ENCODE measurements at places on chromosomes 12 and 14.

DNA sequence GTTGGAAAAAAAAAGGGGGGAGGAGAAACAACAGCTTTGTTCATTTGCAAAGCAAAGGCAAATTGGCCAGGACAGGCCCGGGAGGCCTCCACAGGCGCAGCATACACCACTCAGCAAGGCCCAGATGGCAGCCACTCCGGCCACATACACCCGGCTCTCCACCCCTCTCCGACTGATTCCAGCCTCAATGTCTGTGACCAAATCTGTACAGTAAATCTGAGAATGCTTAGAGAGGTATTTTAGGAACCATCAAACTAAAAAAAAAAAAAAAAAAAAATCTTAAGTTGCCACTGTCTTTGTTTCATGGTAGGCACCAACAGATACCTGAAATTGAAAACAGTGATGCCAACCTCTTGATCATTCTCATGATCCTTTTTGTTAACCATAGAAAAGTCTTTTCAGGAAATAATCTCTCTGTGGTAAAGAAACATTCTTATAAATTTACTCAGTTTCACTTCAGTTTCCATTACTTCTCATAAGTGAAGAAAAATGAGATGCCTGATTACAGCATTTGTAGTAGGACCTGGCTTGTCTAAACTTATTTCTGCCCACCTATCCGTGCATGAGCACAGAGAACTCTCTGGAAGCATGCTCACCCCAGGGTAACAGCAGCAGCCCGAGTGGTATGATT, 20.2 kb downstream of the VPS37B start:
- DNase-seq = no peak

GRCh38 chr12:117807946-117808345, 160.8 kb downstream of the KSR2 start:
- DNase-seq = no peak

- DNase-seq = no peak
These were observed 105.2 kb downstream of the BICD1 start for GRCh38 chr12:32211900-32212156.

DNA sequence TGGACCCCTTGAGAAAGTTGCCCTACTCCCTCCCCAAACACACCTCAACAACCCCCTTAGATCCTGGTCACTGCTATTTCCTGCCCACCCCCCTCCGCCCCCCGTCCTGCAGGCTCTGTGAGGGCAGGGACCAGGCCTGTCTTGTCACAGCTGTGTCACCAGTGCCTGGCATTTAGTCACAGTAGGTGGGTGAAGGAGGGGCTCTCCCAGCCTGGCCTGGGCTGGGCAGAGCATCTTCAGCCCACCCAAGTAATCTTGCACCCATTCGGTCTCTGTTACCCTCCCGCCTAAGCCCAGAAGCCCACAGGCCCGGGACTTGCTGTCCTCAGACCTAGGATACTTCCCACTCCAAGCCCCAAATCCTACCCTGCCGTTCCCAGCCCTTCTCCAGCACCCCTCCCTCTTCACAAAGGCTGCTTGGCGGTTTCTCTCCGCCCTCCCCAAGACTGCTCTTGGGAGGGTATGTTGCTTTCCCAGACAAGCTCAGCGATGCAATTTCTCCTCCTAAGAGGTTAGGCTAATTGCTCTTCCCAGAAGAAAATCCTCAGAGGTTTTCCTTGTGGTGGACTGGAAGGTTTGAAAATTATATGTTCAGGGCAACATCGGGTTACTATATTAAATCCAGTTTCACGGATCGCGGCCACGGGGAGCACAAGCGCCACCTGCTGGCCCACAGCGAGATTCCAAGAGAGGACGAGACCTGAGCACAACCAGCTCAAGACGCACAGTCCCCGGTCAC, 50.8 kb upstream of the ZFP36L1 start:
- peak; percentile 63 for DNase-seq

- DNase-seq = no peak
These were observed 20.8 kb downstream of the PAPLN start for GRCh38 chr14:73258076-73258475.

GRCh38 chr12:25557830-25558436, 4.8 kb upstream of the LMNTD1 start:
- DNase-seq = no peak

- no peak for DNase-seq
These were observed 43.5 kb downstream of the ERH start for GRCh38 chr14:69354383-69355153.

DNA sequence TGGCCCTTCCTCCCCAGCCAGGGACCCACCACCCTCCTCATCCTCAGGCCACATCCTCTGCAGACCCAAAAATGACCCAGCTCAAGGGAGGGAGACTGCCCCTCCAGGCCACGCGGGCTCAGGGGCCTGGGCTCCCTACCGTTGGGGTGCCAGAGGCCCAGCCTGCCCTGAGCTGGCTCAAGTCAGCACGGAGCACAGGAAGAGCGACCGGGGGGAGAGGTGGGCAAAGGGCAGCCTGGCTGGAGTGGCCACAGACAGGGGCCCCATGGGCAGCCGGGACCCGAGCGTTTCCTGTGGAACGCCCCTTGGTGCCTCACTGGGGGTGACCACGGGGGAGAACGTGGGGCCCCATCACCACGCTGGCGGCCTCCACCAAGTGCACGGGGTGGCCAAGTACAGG, 10.7 kb downstream of the JAG2 start:
- DNase-seq = no peak

- DNase-seq = no peak
These were observed 96.2 kb downstream of the NEDD1 start for GRCh38 chr12:97003276-97003675.

DNA sequence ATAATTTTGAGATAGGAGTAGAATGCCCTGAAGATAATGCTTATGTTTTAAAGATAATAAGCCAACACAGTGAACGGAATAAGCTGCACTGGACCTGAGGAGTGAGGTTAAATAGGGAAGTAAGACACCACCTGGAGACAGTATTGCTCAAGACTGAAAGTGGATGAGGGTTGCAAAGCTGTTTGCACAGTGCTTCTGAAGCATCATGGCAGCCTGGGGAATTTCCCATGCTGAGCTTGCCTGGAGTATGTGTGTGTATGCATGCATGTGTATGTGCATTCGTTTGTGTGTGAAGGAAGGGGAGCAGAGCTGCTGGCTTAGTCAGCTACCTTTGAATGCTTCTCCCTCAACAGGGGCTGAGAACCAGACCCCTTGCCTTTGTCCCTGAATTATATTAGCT, 35.8 kb downstream of the BHLHE41 start:
- DNase-seq = no peak

- no peak for DNase-seq
These were observed 49.2 kb downstream of the PSMA6 start for GRCh38 chr14:35341454-35341750.

DNA sequence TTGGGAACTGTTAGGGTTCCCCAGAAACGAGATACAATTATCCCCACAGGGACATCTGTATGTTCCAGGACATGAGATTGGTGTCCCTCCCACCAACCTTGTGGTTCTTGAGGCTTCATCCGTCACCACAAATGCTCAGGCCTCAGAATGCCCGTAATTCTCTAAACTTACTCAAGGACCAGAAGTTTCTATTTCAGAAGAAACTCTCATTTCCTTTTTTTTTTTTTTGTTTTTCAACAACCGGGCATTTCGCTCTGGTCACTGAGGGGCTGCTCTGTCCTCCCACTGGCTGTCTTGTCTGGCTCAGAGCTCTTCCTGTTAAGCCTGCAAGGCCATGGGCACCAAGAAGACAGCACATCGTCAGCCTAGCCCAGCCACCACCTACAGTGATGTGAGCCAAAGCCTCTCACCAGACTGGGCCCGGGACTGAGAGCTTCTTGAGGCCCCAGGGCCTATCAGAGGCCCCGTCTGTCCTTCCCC, 36.2 kb downstream of the VDR start:
- DNase-seq = no peak

DNA sequence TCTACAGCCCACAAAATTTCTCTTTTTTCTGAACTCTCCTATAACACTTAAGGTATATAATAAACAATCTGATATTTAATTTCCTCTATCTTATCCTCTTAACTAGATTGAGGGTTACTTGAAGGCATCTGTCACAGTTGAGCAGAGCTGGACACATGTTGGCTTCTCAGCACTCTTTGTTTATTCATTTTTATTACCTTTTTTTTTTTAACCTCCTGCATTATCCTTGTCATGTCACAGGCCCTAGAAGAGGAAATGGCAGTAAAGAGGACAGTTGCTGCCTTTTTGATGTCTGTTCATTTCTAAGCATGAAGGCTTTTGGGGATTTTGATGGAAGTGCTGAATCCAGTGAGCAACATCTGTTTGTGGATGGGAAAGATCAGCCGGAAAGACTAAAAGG, 32.5 kb upstream of the EVL start:
- DNase-seq = no peak

GRCh38 chr12:75684678-75685616, 173.5 kb upstream of the KRR1 start:
- no peak for DNase-seq

GRCh38 chr12:108616941-108617858, 16.5 kb downstream of the SELPLG start:
- DNase-seq = peak; percentile 58

DNA sequence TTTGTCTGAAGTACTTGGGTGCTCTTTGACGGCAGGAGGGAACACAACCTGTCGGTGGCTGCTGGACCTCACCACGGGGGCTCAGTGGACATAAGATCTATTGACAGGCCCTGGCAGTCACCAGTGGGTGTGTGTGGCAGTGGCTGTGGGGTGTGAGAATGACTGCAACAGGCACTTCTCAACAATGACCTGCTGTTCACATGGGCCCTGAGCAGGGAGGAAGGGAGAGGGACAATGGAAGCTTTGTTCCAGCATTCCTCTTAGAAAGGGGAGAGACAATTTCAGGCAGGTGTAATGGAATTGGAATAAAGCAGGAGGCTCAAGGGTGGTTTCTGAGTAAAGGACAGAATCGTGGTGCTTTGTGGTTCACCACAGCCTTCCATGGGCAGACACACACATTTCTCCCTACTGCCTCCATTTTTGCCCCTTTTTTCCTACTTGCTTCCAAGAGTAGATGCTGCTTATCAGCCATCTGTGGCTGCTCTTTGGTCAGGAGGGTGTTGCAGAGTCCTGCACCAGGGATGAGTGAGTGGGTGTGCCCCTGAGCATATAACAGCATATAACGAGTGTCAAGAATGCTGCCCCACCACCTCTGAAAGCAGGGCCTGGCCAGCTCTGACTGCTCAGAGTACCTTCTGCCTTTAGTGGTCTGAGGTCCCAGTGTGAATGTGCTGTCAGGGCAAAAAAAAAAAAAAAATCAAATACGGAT, 267.7 kb downstream of the RASSF9 start:
- DNase-seq = no peak

- DNase-seq = no peak
These were observed 42.8 kb upstream of the SCN8A start for GRCh38 chr12:51548241-51548640.

DNA sequence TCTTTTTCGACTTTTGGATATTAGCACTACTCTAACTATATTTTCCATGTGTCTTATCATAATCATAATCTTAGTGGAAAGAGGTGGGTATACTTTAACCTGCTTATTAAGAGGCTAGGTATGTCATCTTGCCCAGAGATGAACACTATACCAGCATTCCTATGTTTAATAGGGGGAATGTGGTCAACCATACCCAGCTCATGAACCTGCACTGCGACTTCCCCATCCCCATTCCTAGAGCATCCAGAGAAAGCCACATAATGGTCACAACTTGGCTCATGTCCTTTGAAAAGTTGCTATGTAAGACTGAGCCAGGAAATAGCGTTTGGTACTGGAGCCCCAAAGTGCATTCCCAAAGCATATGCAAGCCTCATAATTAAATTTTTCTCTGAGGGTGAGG, 55.2 kb downstream of the TMCC3 start:
- no peak for DNase-seq

DNA sequence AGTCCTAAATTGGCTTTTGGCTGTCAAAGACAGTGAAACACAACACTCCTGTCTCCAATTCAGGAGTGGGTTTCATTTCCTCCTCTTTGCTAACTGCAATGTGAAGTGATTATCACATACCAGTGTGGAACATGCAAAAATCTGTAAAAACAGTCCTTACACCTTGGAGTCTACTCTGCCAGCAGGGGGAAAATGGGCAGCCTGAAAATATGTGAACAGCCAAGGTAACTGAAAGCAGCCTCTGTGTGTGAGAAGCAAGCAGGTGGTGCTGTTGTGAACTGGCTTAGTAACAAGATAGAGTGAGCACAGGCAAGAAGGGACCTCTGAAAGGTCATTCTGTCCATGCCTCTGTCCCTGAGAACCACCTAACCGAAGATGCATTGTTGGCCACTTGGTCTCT, 6.0 kb downstream of the PRMT8 start:
- no peak for DNase-seq

GRCh38 chr14:53144244-53144643, 8.9 kb downstream of the DDHD1 start:
- no peak for DNase-seq

DNA sequence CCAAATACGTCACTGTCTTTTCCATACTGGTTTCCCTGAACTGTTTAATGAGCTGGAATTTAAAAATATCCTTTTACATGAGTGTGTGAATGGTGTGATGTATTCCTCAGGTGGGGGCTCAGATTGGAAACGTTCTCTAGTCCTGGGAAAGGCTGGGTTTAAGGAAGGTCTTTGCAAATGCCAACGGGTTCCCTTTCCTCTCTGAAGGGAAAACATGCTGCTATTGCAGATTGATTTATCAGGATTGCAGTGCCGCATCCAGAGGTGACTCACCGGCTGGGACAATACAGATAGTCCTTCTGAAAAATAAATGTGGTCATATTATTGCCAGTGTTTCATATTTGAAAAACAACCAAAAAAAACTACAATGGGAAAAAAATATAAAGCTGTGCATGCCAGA, 193.1 kb upstream of the FLRT2 start:
- DNase-seq = no peak

- DNase-seq = no peak
These were observed 23.0 kb upstream of the GSG1 start for GRCh38 chr12:13126494-13126893.

GRCh38 chr14:68864361-68864750, 71.5 kb upstream of the ZFP36L1 start:
- DNase-seq = no peak

- DNase-seq = no peak
These were observed 173.8 kb upstream of the CNOT2 start for GRCh38 chr12:70069221-70070105.

GRCh38 chr12:45654002-45654665, 75.4 kb upstream of the ARID2 start:
- no peak for DNase-seq

- DNase-seq = no peak
These were observed 40.1 kb upstream of the DCN start for GRCh38 chr12:91222746-91223145.

GRCh38 chr12:80241576-80242273, 142.4 kb downstream of the OTOGL start:
- no peak for DNase-seq

DNA sequence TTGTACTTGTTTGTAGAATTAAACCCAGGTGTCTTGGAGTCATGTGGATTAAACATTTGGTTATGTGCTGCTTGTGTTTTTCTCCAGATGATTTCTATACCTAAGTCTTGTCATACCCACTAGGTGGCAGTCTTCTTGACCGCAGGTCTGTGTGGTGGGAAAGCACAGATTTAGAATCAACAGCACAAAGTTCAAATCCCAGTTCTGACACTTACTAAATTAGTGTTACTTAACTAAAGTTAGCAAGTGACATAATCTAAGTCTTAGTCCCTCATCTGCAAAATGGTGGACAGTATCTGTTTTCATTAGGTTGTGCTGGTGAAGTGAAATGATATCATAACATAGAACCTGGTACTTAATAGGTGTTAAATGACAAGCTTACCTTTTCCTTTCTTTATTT, 151.0 kb upstream of the ARHGAP5 start:
- DNase-seq = no peak

- no peak for DNase-seq
These were observed 434.4 kb downstream of the ZFP36L1 start for GRCh38 chr14:68358500-68358899.

- DNase-seq = no peak
These were observed 3.4 kb downstream of the PTCSC3 start for GRCh38 chr14:36173161-36173560.

Measured in effector CD8-positive, alpha-beta T cell (primary cell).